Kidney glomerular epithelial cell (primary cell): ENCODE measurements at places on chromosomes 3 and 15.
A peak's percentile ranks its signal among the peaks of the same experiment; 100 is the strongest.

- DNase-seq: no peak
Observed at GRCh38 chr3:40104441-40104840, 205.1 kb upstream of the EIF1B start.

- DNase-seq: peak; percentile 13
Observed at GRCh38 chr15:91855684-91856489, 2.4 kb downstream of the SLCO3A1 start.

DNA sequence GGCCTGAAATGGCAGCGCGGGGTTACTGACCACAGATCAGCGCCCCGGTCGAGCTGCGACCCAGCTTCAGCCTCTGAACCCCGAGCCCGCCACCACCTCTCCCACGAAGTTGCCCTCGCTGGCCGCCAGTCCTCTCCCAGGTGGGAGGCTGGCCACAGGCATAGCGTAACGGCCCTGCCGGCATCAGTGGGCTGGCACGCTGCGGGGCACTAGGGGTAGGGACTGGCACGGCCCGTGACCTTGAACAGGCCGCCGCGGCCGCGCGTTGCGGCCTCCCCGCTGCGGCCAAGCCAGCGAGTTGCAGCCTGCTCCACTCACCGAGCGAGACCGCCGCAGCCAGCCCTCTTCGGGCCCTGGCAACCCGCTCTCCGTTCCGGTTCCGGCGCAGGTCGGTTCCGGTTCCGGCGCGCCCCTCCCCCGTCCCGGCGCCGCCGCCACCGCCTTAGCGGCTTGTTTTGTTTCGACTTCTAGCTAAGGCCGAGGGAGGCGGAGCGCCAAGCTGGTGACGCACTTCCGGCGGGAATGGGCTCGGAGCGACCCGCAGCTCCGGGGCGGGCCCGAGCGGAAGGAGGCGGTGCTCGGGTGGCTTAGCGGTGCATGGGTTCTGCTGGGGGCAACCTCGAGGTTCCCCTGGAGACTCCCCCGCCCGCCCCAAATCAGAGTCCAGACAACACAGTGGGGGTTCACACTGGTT, at the start of gene USP19:
Gene USP19, minus strand, starts transcription at position 386 of the 694 bp plus-strand sequence. CDS start 1,678 bp downstream, outside the sequence.
- DNase-seq: peak; percentile 52

- no peak for DNase-seq
Observed at GRCh38 chr3:152096280-152096906, 172.3 kb upstream of the MBNL1 start.

GRCh38 chr3:5787861-5788488, 600.5 kb downstream of the EDEM1 start:
- no peak for DNase-seq

GRCh38 chr3:151015767-151016477, 43.4 kb upstream of the CLRN1 start:
- no peak for DNase-seq

DNA sequence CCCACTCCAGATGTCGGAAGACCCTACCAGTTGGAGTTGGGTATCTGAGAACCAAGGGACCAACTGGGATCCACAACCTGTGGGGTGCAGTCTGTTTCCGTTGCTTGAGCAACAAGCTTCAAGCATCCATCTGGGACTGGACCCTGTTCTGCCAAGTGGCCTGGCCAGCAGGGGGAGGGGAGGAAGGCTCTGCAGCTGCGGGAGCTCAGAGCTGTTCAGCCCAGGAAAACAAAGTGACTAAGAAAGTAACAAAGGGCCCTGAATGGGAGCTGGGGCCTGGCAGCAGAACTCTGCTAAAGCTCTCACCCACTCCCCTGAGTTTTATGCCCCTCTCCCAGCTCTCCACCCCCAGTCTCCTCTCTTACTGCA, 2.7 kb downstream of the TYRO3 start:
- no peak for DNase-seq

DNA sequence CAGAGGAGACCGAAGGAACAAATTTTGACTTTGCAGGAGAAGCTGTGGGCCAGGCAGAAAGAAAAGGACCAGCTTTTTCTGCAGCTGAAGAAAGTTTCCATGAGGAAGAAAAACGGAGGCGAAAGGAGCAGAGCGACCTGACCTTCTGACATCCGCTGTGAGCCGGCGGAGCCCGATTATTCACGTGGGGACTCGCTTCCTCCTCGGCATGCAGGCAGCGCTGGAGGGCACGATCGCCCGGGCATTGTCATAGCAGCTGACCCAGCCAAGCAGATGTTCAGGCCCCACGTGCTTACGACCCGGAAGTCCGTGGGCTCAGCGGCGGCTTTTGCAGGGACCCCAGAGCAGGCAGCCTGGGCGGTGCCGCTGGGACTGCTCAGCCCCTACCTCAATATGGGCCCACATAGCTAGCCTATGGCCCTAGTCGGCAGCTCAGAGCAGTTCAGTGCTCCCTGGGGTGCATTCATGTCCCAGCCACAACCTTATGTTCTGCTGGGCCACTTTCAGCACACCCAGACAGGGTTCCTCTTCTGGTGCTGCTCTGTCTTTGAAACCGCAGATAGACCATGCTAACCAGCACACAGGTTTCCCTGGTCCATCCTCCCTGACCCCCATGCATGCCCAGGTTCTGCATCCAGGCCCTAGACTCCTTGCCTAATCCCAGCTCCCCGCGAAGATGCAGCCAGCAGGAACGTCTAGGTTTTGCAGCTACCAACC, 10.5 kb upstream of the EIF4A2 start:
- DNase-seq: no peak

DNA sequence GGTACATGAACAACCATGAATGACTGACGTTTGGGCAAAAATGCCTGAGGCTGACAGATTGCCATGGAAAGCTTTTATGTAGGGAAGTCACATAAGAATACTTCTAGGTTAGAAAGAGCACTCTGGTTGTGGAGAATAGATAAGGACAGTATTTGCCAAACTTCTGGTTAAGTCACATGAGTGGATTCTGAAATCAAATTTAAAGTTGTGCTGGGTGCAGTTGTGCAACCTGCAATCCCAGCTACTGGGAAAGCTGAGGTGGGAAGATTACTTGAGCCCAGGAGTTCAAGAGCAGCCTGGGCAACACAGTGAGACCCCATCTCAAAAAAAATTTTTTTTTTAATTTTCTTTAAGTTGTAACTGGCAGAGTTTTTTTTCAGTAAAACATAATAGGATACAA, 7.2 kb upstream of the ZNF148 start:
- DNase-seq: no peak

- DNase-seq: no peak
Observed at GRCh38 chr15:76684002-76684401, 221.1 kb downstream of the SCAPER start.

DNA sequence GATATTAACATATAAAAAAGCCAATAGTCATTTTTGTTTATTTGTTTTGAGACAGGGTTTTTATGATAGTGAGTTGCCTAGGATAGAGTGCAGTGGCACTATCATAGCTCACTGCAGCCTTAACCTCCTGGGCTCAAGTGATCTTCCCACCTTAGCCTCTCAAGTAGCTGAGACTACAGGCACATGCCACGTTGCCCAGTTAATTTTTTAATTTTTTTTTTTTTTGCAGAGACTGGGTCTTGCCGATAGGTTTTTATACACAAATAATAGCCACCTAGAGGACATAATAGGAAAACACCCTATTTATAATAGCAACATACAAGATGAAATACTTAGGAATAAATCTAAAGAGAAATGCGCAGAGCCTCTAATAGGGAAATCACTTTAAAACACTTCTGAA, 13.3 kb downstream of the EIF3J start:
- peak; percentile 43 for DNase-seq

GRCh38 chr15:64111679-64112050, 15.9 kb downstream of the SNX1 start:
- no peak for DNase-seq
